Activated naive CD8-positive, alpha-beta T cell treated with anti-CD3 and anti-CD28 coated beads, Interleukin-2, amount 10 ng/mL, durations not matched to agents 7 days and 5 days (primary cell): ENCODE measurements at places on chromosomes 1 and 21. TPM values are rescaled to one million over a fixed set of nuclear protein-coding genes. Genes with fewer than 3 reads are reported as not detected.

The RAB25 gene
- total RNA-seq: 0.86 TPM

The SPRR2D gene
- not detected for total RNA-seq

The GBP4 gene
- 69.7 TPM for total RNA-seq

The LENEP gene
- 1.9 TPM for total RNA-seq

The S100PBP gene
- total RNA-seq: 78.5 TPM

The NKAIN1 gene
- total RNA-seq: 0.57 TPM

The PTGER3 gene
- 0.71 TPM for total RNA-seq

The CHODL gene
- 0.31 TPM for total RNA-seq

The AMY2A gene
- total RNA-seq: not detected

The CAMSAP2 gene
- total RNA-seq: 0.83 TPM

The STIL gene
- 32.4 TPM for total RNA-seq

The DISC1 gene
- total RNA-seq: 9.8 TPM

The ADAMTS4 gene
- 2.5 TPM for total RNA-seq

The ETNK2 gene
- 0.75 TPM for total RNA-seq

The CLCA4 gene
- total RNA-seq: not detected

The OR6N1 gene
- not detected for total RNA-seq

The EFNA4 gene
- total RNA-seq: 8.1 TPM

The TXNIP gene
- total RNA-seq: 725 TPM

The ACTL8 gene
- total RNA-seq: not detected

The DENND2C gene
- total RNA-seq: 0.96 TPM

The SLC1A7 gene
- not detected for total RNA-seq

The B4GALT2 gene
- total RNA-seq: 12.5 TPM
